Left renal pelvis (tissue), 4 donors: ENCODE measurements at places on chromosomes 4 and X.

DNA sequence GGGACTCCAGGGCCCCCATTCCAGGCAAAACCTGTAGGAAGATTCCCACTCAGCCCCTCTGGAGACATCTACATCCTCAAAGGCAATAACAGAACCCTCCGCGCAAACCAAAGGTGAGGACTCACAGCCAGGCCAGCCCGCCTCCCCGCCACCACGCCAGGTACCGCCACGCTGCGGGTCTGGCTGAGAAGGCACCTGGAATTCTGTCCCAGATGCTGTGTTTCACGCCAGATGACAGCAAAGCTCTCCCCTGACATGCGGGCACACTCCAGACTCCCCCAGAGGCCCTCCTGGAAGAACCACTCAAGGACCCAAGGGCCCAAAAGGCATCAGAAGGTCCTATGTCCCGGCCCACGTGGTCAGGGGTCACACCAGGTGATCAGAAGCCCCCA is 59.6 kb downstream of the FAM53A start:
- DNase-seq: no peak

DNA sequence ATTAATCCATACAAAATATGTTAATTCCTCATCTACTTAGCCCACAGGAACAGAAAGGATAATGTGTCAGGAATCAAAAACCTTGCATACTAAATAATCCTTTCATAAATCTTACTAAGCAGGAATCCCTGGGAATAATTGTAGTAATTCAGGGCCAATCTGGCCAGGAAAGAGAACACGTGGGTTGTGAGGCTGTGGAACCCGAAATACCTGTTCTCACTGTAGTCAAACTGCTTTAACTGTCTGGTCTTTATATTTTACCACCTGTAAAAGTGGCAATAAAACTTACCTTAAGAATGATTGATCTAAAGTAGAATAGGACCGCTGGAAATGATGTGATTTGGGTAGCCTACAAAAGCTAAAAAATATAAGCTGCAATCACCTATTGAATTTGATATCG is 1620.9 kb downstream of the STIM2 start:
- DNase-seq: no peak

DNA sequence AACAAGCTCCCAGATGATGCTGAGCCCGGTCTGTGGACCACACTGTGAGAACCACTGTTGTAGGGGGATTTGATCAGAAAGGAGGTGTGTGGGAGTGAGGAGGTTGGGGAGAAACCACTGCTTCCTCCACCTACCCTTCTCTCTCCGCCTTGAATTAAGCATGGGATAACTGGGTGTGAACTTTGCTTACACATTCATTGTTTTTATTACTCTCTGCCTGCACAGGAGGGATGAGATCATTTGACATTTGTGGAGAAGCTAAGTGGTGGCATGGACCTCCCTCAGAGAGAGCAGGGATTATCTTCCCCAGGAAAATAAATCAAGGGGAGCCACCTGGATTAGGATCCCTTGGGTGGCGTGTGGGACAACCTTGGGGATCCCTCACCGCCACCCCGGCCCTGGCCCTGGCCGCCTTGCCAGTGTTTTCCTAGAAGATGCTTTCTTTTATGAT is 212.1 kb upstream of the ATP6AP2 start:
- no peak for DNase-seq

- DNase-seq: no peak
Measured at GRCh38 chrX:23732704-23733103, 10.4 kb downstream of the ACOT9 start.

- DNase-seq: no peak
Measured at GRCh38 chrX:38656350-38656915, 95.1 kb downstream of the TSPAN7 start.

- DNase-seq: no peak
Measured at GRCh38 chrX:151183912-151184565, 7.7 kb downstream of the GPR50 start.

DNA sequence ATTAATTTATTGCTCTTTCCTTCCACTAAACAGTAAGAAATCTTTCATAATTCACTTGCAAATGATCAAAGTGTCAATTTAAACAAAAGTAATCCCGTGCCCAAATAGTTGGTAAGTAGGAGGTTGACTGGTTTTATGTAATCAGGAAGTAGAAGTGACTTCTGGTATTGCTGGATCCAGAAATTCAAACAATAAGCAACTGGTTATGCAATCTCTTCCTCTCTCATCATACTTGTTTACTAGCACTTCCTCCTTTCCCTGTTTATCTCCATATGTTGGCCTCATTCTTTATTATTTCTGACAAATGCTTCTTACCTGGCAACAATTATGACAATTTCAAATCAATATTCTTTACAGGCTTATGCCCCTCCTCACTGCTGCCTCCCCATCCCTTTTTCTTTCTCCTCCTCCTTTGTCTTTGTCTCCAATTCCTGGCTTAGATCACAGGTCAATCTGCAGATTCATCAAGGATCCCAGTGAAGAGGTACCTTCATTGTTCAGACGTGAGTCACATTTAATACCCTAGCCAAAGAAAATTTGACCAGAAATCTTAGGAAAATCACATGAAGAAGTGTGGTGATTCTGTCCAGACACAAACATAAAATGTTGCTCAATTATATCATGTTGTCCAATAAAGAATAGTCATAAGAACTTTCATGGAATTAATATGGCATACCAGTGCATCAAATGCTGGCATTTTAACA is 323.2 kb upstream of the PCDH7 start:
- DNase-seq: no peak

- no peak for DNase-seq
Measured at GRCh38 chrX:133980406-133980805, 5.0 kb downstream of the GPC3 start.

- DNase-seq: no peak
Measured at GRCh38 chrX:123173833-123174232, 10.2 kb upstream of the GRIA3 start.

GRCh38 chrX:9315086-9315485 is 149.8 kb upstream of the TBL1X start:
- DNase-seq: no peak

DNA sequence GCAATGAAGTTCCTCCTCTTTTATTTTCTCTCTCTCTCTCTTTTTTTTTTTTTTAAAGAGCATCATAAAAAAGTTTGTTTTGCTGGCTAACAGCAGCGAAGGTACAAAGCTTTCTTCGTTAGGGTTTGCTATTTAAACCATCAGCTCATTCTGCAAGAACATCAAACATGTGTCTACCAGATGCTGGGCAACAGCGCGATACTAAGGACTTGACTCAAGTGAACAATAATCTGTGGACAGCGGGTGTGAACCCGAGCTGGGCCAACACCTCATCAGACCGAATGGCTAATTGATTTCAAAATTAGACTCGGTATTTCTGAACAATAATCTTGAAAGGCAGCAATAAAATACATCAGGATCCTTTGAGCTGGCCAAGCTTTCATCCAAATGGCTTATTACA is 246.4 kb downstream of the FBXO8 start:
- no peak for DNase-seq

- no peak for DNase-seq
Measured at GRCh38 chrX:15418707-15419181, 34.5 kb upstream of the VEGFD start.

- no peak for DNase-seq
Measured at GRCh38 chr4:145003675-145004074, 94.3 kb downstream of the ANAPC10 start.
